ENCODE measurements at places on chromosomes 1 and 21. TPM values are rescaled to one million over a fixed set of nuclear protein-coding genes. Genes with fewer than 3 reads are reported as not detected.

PAQR6 gene
- total RNA-seq: 4.7 TPM

MPL gene
- total RNA-seq: not detected

FALEC gene
- not detected for total RNA-seq

CREB3L4 gene
- 6.0 TPM for total RNA-seq

All from activated naive CD4-positive, alpha-beta T cell treated with anti-CD3 and anti-CD28 coated beads, Interleukin-2, amount 10 ng/mL, durations not matched to agents 5 hours and 36 hours (primary cell).